Pancreas (tissue), 10 donors: ENCODE measurements at places on chromosomes 5 and 9. TPM values are rescaled to one million over a fixed set of nuclear protein-coding genes. Genes with fewer than 3 reads are reported as not detected.

Gene SPINK6
- not detected for polyA plus RNA-seq

Gene CCNO
- polyA plus RNA-seq, result 16.2 TPM

Gene MAMDC2
- 1.9 TPM for polyA plus RNA-seq

Gene FST
- 0.45 TPM for polyA plus RNA-seq

Gene KCNMB1
- polyA plus RNA-seq, result 0.61 TPM

Gene COL15A1
- polyA plus RNA-seq, result 6.7 TPM

Gene TAF7
- polyA plus RNA-seq, result 16.6 TPM

Gene PRDM9
- polyA plus RNA-seq, result not detected

Gene TTC23L
- 0.66 TPM for polyA plus RNA-seq

Gene UQCRQ
- polyA plus RNA-seq, result 216 TPM

Gene TTC1
- 27.6 TPM for polyA plus RNA-seq

Gene MEF2C
- polyA plus RNA-seq, result 3.0 TPM

Gene CDKN2B-AS1
- not detected for polyA plus RNA-seq

Gene TDRD7
- polyA plus RNA-seq, result 3.4 TPM

Gene GMCL2
- not detected for polyA plus RNA-seq

Gene PCDHGC5
- 0.09 TPM for polyA plus RNA-seq

Gene DMRT2
- not detected for polyA plus RNA-seq

Gene F2RL1
- polyA plus RNA-seq, result 19.3 TPM

Gene NTRK2
- polyA plus RNA-seq, result 11.3 TPM

Gene PCDHA9
- 0.19 TPM for polyA plus RNA-seq

Gene RASGEF1C
- 0.38 TPM for polyA plus RNA-seq

Gene ALDH1A1
- polyA plus RNA-seq, result 275 TPM

Gene HRCT1
- polyA plus RNA-seq, result 0.33 TPM

Gene MZB1
- polyA plus RNA-seq, result not detected

Gene GOLGA2
- polyA plus RNA-seq, result 97.0 TPM

Gene KCNT1
- polyA plus RNA-seq, result 1.1 TPM

Gene EFCAB9
- polyA plus RNA-seq, result not detected

Gene CCDC112
- 5.5 TPM for polyA plus RNA-seq

Gene THG1L
- 5.7 TPM for polyA plus RNA-seq

Gene ZSWIM6
- polyA plus RNA-seq, result 6.6 TPM

Gene FCN1
- polyA plus RNA-seq, result 0.54 TPM

Gene INSL6
- not detected for polyA plus RNA-seq

Gene SPATA31D4
- polyA plus RNA-seq, result 0.04 TPM

Gene CNTNAP3B
- polyA plus RNA-seq, result 2.7 TPM

Gene POU5F2
- 0.05 TPM for polyA plus RNA-seq

Gene DND1
- polyA plus RNA-seq, result 3.8 TPM

Gene HK3
- polyA plus RNA-seq, result 4.7 TPM

Gene ROPN1L
- polyA plus RNA-seq, result 1.6 TPM

Gene DAB2IP
- 14.7 TPM for polyA plus RNA-seq

Gene INSYN2B
- polyA plus RNA-seq, result 0.02 TPM

Gene PRELID2
- 4.0 TPM for polyA plus RNA-seq

Gene KCNV2
- polyA plus RNA-seq, result not detected

Gene OSMR
- 5.5 TPM for polyA plus RNA-seq

Gene UNC5A
- 2.3 TPM for polyA plus RNA-seq
